Inflammatory macrophage treated with lipopolysaccharide for 4 hours (primary cell): ENCODE measurements at places on chromosomes 4 and X.
A peak's percentile ranks its signal among the peaks of the same experiment; 100 is the strongest.

- DNase-seq, result no peak
These were observed 103.1 kb upstream of the VCX2 start for GRCh38 chrX:8274170-8274569.

- DNase-seq, result no peak
These were observed 1015.0 kb upstream of the GRID2 start for GRCh38 chr4:91288702-91289311.

DNA sequence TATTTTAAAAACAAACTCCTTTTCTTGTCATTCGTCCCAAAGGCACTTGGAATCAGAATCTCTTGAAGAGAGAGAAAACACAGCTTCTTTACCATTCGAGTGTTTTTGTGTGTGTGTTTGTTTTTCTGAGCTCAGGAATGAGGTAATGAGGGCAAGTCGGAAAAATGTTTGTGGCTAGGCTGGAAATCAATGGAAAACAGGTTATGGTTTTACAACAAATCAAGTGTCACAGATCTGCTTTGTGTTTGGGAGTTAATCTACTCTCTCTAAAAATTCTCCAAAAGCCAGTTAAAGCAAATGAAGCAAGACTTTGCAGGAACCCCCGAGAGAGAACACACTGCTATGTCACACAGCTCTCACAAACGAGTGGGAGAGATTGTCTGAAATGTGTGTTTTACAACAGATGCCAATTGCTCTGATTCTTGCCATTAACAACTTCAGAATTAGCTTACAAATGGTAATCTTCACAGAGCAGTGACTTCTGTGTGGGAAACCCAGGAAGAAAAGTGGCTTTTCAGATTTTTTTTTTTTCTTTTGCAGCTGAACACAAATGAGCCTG lies 264.1 kb downstream of the CBLL2 start:
- DNase-seq, result no peak

GRCh38 chr4:183158062-183158461 lies 59.0 kb downstream of the WWC2 start:
- DNase-seq, result peak; percentile 4

- DNase-seq, result no peak
These were observed 59.0 kb downstream of the GSTCD start for GRCh38 chr4:105767579-105767978.

DNA sequence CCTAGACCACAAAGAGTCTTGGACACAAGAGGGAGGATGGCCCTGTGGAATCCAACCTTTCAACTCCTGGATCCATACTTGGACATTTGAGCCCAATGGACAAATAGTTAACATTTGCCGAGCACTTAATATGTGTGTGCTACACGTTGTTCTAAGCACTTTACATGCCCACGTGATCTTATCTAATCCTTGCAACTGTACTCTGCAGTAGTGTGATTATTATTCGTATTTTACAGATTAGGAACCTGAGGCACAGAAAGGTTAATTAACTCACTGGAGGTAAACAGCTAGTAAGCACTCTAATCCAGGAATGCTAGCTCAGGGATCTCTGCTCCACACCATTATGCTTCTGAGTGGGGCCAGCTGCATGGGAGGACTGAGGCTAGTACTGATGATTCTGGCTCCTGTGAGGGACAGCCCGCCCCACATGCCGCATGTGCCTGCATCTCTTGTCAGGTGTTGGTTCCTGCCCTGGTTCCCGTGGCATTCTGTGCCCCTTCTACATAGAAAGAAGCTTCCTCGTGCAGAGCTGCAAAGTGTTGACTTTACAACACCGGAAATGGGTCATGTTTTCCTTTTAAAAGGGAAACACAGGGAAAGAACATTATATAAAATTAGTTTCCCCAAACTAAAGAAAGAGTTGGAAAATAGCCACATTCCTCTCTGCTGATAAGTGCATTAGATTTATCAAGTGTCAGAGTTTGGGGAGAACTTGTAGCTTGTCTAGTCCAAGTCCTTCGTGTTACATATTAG lies 34.8 kb downstream of the PLAC1 start:
- DNase-seq, result no peak

GRCh38 chr4:151797853-151798252 lies 37.0 kb upstream of the GATB start:
- no peak for DNase-seq

- DNase-seq, result no peak
These were observed 5.7 kb downstream of the MXD4 start for GRCh38 chr4:2256156-2256731.

GRCh38 chrX:37646254-37646653 lies 39.3 kb upstream of the XK start:
- DNase-seq, result no peak

- no peak for DNase-seq
These were observed 147.1 kb upstream of the RPS6KA6 start for GRCh38 chrX:84335121-84335520.

GRCh38 chr4:176268963-176269362 lies at the start of gene ASB5:
Gene ASB5, minus strand, starts transcription at chr4:176269222. Its CDS starts 114 bp downstream, at chr4:176269108.
- DNase-seq, result no peak

DNA sequence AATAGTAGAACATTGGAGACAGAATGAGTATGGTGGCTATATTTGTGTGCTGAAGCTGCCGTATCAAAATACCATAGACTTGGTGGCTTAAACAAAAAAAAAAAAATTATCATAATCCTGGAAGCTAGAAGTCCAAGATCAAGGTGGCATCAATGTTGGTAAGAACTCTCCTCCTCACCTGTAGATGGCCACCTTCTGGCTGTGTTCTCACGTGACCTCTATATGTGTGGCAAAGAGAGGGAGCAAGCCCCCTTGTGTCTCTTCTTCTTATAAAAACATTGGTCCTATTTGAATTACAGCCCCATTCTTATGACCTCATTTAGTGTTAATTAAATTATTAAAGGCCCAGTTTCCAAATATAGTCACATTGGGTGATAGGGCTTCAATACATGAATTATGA lies 1640.9 kb upstream of the PCDH7 start:
- DNase-seq, result no peak

- no peak for DNase-seq
These were observed 162.0 kb upstream of the MAB21L2 start for GRCh38 chr4:150419939-150420338.

- no peak for DNase-seq
These were observed 7.3 kb downstream of the INPP4B start for GRCh38 chr4:142838778-142839177.

DNA sequence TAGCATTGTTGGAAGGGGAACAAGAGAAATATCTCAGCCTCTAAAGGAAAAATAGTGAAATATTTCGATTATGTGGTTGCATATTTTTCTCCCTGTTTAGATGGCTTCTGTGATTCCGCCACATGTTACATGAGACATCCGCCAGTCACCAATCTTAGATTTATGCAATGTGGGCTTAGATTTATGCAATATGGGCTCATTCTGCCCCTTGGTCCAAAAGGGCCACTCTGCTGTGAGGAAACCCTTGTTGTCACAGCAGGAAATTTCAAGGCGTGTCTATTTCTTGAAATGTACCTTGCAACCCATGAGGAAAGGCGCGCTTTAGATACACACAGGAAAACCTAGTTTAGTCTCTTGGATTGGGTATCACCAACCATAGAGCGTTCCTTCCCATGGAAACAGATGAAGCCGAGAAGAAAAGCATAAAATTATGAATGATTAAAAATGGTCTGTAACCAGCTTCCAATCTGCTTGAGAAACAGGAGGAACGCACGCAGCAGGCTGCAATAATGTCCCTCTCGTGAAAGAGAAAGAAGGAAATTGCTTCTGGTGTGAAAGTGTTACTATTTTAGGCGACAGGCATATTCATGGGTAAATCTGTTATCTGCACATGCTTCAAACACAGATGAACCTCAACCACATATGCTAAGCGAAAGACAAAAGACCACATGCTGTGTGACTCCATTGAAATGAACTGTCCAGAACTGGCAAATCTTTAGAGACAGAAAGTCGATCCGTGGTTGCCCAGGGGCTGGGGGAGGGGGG lies 3.7 kb downstream of the RS1 start:
- peak; percentile 79 for DNase-seq
